Psoas muscle (tissue), 8 donors: ENCODE measurements at places on chromosomes 13 and 19. TPM values are rescaled to one million over a fixed set of nuclear protein-coding genes. Genes with fewer than 3 reads are reported as not detected.

DNA sequence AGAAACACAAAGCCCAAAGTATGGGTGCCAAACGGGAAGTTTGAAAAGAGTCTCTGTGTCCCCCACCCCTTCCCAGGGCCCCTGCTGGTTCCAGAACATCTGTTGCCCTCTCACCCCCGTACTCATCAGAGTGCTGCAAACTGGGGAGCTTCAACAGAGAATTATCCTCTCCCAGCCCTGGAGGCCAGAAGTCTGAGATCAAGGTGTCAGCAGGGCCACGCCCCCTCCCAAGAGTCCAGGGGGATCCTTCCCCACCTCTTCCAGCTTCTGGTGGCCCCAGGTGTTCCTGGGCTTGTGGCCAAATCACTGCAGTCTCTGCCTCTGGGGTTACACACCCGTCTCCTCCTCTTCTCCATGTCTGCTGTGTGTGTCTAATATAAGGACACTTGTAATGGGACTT, 183.4 kb downstream of the PTPRS start:
- no peak for DNase-seq

- DNase-seq, result no peak
Measured at GRCh38 chr19:54606891-54607784, 13.7 kb downstream of the LILRA1 start.

DNA sequence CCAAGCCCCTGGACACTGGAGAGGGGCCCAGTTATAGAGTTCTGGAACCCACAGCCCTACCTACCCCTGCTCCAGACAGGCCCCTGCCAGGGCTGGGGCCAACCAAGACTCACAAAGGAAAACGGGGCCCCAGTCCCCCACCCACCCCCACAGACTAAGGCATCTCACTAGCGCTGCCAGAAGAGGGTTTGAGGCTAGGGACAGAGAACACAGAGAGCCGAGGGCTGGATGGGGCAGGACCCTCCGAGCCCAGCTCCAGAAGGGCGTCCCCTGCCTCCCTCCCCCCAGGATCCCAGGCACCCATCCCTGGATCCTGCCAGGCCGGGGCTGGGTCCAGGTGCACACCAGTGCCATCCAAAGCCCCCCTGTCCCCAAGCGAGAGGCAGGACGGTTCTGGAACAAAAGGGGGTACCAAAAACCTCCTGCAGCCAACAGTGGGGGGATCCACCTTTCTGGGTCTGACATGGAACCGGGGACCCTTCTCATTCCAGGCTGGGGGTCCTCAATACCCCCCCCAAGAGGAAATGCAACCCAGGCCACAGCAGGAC, 4.4 kb upstream of the REXO1 start:
- no peak for DNase-seq

TSHZ3 gene
- 1.1 TPM for total RNA-seq

GRCh38 chr13:20254076-20254475, 22.0 kb upstream of the GJB6 start:
- DNase-seq, result no peak

COX6B2 gene
- not detected for total RNA-seq

DNA sequence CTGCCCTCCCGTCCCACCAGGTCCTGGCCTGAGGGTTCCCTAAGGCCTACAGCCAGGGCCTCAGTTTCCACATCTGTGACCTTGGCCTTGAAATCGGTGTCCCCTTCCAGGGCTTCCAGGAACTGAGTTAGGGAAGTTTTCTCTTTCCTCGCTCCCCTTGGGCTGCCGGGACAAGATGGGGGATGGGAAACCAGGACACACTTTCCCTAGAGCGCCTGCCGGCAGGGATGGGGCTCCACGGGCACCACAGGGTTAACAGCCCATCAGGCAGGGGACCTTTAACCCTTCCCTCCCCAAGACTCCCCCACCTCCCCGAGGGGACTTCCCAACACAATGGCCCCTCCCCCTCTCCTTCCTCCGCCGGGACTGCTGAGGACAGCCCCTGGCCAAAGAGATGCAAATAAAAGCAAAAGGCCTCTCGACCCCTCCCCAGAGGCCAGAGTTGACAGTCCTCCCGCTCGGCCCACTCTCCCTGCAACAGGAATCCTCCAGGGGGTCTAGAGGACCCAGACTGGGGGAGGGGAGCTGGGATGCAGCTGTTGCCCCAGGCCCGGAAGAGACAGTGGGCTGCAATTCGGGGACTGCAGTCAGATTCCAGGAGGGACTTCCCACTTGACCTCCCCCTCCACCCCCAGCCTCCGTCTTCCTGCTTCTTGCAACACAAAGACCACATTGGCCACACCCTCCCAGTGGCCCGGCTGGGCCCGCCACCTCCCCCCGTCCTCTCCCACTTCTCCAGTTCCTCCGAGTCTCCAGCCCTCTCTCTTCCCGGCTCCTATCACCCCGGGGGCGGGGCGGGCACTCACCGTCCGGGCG, 3.4 kb downstream of the BBC3 start:
- DNase-seq, result peak; percentile 93

DNA sequence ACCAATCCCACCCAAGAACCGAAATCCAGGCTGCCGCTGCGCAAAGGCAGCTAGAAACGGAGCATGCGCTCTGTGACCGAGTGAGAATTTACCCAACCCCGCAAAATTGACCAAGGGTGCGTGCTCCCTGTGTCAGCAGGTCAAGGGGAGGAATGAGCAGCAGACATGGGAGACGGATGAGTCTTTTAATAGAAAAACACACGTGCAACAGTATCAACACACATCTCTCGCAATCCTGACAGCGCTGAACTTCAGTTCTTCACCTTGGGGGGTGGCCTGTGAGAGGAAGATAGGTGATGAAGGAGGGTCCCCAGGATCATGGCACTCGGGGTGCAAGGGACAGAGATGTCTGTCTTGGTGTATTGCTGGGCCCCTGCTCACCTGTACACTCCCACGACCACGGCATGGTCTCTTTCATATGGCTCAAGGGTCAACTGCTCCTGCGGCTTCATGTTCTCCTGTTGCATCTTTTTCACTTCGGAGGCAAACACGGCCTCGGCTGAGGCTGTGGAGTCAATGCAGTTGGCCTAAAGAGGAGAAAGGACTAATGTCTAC, 402 bp upstream of the DYRK1B start:
- no peak for DNase-seq

PBX4 gene
- total RNA-seq, result not detected

ZNF224 gene
- 6.1 TPM for total RNA-seq

DNA sequence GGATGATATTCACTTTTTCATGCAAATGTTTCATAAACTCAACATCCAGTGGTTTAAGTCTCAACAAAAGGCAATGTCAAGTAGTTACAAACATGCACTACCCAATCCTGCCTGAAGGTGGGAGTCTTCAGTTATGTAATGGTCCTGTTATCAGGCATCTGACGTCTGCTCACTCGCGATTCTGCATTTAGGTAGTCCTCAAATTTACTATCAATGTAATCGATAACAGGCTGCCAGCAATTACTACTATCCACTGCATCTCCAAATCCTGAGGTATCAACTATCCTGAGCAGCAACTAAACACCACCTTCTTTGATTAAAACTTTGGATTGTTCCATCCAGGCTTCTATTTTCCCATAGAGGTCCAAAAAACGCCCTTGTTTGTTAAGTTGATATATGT, 51.2 kb downstream of the NLRP12 start:
- DNase-seq, result no peak

GRCh38 chr19:58033741-58034476, at the start of gene ZSCAN1:
Gene ZSCAN1, plus strand, starts transcription at chr19:58034025. Its CDS starts 3,812 bp downstream, at chr19:58037837.
- DNase-seq, result peak; percentile 72

DNA sequence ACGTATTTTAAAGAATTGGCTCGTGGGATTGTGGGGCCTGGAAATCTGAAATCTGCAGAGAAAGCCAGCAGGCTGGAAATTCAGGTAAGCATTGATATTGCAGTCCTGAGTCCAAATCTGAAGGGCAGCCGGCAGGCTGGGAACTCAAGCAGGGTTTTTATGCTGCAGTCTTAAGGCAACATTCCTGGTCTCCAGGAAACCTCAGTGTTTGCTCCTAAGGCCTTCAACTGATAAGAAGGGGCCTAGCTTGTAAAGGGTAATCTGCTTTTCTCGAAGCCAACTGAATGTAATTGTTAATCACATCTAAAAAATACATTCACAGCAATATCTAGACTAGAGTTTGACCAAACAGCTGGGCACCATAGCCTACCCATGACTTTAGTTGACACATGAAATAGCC, 154.4 kb downstream of the EFNB2 start:
- DNase-seq, result no peak

UPF3A gene
- total RNA-seq, result 15.1 TPM

- no peak for DNase-seq
Measured at GRCh38 chr19:7685546-7686445, 5.2 kb downstream of the TRAPPC5 start.

DNA sequence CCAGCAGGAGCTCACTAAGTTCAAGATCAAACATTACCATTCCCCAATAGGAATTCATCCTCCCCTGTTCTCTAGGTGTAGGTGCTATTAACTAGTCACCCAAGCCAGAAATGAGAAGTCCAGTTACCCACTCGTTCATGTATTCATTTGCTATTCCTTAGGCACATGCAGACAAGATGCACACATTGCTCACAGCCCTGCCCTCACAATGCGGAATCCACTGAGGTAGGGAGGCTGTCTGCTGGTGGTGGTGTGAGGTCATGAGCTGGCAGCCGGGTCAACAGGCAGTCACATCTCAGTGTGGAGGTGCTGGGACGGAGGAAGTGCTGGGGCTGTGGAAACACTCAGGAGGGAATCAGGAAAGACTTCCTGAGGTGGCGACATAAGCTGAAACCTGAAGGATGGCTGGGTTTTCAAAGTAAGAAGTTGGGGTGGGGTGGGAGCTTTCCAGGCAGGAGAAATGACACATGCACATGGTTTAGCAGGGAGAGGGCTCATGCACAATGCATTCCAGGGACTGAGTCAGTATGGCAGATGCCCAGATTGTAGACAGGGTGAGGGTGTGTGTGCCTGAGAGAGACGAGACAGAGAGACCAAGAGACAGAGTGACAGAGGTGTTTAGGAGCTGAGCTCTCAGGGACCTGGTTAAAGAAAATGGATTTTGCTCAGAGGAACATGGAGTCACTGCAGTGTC, 117.6 kb downstream of the USP12 start:
- DNase-seq, result no peak

PLA2G4C gene
- 34.2 TPM for total RNA-seq

- DNase-seq, result no peak
Measured at GRCh38 chr13:76406243-76406642, 480.0 kb downstream of the KCTD12 start.

DNA sequence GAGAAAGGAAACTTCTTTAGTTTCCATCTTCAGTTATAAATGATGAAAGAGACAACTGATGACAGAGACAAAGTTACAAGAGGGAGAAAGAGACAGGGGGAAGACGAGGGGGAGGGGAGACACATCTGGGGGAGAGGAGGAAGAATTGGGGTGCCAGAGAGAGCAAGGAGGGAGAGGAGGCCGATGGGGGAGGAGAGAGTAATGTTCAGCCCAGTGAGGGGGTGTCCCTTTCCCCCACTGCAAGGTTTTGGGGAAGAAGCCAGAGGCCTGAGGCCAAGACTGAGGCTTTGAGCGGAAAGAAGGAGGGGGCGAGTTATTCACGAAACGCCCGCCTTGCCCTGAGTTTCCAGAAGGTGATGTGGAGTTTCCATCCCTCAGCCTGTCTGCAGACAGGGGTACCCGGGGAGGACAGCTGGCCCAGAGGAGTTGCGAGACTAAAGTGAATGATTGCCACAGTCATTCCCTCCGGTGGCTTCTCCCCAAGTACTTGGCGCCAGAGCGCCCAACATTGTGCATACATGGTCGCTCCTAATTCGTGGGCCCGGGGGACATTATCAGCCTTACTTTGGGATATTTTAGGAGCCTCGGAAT, 558 bp upstream of the PPAN start:
- DNase-seq, result no peak

HCN2 gene
- total RNA-seq, result 0.08 TPM

- no peak for DNase-seq
Measured at GRCh38 chr13:82739881-82740280, 1142.4 kb downstream of the SLITRK1 start.

DNA sequence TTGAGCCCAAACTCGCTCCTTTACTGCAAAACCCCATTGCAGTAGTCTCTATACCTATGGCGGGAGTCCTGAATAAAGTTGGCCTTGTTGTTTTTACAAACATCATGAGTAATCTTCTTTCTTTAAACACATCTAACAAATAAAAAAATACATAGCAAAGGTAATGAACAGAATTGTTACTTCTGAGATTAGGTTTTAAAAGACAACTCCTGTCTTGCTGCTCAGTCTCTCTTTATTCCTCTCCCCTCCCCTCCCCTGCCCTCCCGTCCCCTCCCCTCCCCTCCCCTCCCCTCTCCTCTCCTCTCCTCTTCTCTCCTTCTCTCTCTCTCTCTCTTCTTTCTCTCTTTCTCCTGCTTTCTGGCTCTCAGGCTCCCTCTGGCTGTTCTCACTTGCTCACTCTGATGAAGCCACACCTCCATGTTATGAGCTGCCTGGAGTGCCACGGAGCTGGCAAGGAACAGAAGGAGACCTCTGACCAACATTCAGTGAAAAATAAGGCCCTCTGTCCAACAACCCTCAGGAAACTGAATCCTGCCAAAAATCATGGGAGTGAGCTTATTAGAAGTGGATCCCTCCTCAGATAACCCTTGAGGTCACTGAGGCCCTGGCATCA, 300.7 kb upstream of the MIR17HG start:
- no peak for DNase-seq

- no peak for DNase-seq
Measured at GRCh38 chr19:31339411-31339810, 9.8 kb downstream of the TSHZ3 start.

DNA sequence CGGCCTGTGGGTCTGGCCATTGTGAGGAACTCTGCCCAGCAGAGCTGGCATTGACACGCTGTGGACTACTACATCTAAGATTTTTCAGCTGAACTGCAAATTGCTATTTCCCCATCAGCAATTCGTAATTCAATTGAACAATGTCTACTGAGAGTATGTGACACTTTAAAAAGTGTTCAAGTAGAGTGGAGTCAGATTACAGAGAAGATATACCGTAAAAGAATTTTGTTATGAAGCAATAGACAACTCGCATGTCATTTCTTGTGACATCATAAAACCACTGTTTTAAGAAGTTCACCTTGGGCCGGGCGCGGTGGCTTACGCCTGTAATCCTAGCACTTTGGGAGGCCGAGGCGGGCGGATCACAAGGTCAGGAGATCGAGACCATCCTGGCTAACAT, 32.5 kb upstream of the C1QTNF9 start:
- no peak for DNase-seq

ZBTB7A gene
- total RNA-seq, result 25.7 TPM

DNA sequence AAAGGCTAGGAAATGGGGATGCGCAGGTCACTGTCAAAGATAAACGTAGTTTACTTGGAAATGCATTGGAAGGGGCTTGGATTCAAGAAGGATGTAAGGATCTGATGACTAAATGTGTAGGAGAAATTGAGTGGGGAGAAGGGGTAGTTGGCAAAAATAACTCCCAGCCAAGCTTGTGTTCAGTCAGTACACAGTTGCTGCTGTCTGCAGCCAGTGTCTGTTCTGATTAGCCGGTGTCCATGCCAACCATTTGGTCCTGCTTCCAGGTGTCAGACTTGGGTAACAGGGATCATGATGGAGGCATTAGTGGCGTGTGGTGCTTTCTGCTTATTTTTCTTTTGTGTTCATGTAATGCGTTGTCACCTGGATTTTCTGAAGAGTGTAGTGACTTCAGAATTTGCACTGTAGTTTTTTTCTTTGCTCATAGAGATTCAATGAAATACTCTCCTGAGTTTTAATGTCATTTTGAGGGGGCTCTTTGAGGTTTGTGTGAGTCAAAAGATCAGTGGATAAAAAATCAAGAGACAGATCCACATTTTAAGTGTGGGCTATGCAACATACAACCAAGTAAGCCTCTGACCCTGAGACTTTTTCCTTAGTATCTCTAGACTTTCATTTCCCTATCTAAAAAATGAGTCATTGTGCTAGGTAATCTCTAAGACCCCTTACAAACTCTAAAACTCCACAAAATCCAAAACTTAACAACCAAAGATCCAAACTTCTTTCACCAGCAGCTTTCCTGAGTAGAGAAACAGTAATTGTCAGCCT, 103.9 kb downstream of the WDFY2 start:
- DNase-seq, result no peak

GRCh38 chr13:113976711-113977684, 3.1 kb upstream of the C13orf46 start:
- DNase-seq, result peak; percentile 48

ATP7B gene
- 1.4 TPM for total RNA-seq
